ENCODE measurements at places on chromosomes 2 and 18.

DNA sequence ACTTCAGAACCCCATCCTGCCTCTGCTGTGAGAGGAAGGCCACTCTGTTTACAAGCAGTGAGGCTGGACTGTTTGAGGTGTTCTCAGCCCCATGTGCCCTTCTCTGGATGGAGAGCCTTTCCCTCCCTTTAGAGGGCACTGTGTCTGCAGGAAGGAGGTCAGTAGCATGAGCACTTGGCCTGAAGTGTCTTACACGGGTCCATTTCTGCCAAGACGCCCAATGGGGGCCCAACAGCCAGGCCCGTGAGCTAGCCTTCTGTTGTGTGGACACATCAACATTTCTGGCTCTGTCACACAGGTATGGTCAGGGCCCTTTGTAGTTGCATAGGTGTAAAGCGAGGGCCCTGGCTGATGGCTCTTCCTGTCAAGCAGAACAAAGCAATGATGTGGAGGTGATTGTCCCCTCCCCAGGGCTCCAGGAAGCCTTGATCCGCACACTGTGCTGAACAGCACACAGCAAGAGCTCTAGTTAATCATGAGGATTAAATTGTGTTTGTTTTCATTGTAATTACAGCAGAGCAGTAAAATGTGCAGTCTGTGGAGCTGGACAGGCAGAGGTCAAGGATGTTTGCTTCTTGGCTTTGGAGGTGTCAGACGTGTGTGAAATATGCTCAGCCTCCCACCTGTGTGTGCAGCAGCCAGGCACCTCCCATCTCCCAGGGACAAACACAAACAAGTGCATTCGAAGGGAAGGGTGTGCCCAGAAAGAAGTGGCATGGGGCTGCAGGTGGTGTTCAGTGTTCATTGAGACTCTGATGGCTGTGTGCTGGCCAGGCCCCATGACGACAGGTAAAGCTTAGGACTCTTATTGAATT lies 132.1 kb downstream of the SH3RF3 start:
- no peak for DNase-seq

DNA sequence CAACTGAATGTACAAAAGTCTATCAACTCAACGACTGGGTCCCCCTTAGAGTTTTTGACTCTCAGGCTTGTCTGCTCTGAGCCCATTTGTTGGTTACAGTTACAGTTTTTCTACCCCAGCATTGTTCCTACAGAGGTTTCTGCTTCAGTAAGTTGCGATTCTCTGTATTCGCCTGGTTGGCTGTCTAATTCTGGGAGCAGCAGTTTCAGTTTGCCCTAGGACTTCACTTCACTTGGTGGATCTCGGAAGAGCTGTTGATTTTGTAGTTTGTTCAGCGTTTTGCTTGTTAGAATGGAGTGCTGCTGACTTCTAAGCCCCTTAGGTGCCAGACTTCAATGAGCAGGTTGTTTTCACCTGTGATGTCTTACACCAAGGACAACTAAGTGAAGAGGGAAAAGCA lies 296.5 kb upstream of the EPAS1 start:
- no peak for DNase-seq

DNA sequence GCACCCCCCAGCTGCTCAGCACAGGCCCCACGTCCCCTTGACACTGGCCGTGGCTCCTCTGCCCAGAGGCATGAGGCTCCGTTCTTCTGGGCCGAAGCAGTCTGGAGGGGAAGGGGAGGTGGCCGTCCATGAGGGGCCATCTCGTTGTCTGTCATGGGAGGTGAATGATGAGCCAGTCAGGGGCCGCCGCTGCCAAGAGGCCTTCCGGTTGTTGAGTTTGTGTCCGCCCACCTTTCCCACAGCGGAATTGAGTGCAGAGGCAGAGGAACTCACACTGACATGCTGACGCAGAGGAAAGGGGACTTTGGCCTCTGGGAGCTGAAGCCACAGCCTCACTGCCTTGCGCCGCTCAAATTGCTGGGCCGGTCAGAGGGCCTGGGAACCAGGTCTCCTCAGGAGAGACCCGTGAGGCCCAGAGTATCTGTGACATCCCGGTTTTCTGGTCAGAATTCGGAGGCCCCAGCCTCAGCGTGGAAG lies 268.4 kb downstream of the ATAD2B start:
- no peak for DNase-seq

DNA sequence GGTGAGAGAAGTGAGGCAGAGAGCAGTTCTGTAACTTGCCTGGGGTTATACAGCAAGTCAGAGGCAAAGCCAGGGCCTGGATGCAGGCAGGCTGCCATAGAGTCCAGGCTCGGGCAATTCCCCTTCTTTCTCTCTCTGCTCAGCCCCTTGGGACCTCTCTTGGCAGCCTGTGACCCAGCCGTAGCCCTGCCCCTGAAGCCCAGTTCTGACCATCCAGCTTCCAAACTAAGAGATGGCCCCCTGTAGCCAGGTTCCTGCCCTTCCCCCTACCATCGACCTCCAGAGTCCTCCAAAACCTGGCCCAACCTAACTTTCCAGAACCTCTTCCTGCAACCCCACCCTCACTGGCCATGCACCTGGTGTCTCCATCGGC lies 201.2 kb downstream of the CTIF start:
- DNase-seq = no peak

DNA sequence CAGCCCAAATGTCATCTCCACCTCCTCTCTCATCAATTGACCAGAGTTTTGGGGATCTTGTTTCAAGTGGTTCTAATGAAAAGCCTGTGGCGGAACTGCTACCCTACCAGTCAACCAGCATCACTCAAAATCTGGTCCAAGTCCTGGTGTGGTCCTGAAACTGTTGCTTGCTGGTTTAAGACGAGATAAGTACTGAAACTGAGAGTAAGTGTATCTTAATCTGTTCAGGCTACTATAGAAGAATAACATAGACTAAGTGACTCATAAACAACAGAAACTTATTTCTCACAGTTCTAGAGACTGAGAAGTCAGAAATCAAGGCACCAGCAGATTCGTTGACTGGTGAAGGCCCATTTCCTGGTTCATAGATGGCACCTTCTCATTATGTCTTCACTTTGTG lies 879 bp upstream of the GALNT5 start:
- DNase-seq = no peak

GRCh38 chr2:30583204-30583749 lies 136.2 kb downstream of the LCLAT1 start:
- no peak for DNase-seq

DNA sequence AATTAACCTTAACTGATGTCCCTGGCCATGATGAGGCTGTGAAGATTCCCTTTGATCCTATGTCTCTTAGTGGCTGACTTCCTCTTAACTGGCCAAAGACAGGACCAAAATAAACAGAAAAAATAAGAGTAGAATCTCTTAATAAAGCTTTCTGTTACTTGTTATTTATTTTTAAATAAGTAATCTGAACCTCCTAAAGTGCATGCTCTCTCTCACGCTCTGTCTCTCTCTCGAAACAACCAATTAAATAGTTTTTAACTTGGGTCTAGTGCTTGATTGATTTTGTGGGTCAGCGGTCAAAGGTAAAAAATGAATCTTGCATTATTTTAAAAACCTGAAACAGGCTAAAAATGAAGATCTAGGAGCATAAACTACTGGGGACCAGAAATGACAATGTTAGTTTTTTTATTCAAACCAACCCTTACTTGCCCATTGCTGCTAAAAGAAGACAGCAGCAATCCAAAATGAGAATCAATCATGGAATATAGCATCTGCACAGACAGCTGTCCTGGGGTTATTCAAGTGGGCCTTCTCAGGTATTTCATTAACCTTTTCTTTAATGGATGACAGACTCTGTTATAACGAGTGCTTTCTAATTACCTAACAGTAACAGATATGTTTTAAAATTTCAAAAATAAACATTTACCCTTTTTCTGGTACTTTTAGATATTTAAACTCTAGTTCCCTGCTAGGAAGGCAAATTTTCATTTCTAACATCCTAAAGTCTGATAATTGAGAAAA lies 11.2 kb downstream of the GAREM1 start:
- no peak for DNase-seq

GRCh38 chr2:235539773-235540172 lies 45.9 kb downstream of the AGAP1 start:
- DNase-seq = no peak

DNA sequence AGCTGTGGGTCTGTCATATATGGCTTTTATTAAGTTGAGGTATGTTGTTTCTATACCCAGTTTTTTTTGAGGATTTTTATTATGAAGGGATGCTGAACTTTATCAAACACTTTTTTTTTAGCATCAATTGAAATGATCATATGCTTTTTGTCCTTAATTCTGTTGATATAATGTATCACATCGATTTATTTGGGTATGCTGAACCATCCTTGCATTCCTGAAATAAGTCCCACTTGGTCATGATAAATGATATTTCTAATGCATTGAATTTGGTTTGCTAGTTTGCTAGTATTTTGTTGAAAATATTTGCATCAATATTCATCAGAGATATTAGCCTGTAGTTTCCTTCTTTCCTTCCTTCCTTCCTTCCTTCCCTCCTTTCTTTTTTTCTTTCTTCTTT lies 22.5 kb upstream of the CWC22 start:
- no peak for DNase-seq

GRCh38 chr2:118371515-118371914 lies 283.2 kb downstream of the INSIG2 start:
- DNase-seq = no peak

- DNase-seq = no peak
Observed at GRCh38 chr2:70630761-70631160, 77.1 kb upstream of the TGFA start.

GRCh38 chr18:36326771-36327170 lies 29.3 kb downstream of the FHOD3 start:
- DNase-seq = no peak

- no peak for DNase-seq
Observed at GRCh38 chr2:164438490-164439205, 182.6 kb downstream of the GRB14 start.

- DNase-seq = no peak
Observed at GRCh38 chr2:18993756-18994338, 364.6 kb downstream of the OSR1 start.

DNA sequence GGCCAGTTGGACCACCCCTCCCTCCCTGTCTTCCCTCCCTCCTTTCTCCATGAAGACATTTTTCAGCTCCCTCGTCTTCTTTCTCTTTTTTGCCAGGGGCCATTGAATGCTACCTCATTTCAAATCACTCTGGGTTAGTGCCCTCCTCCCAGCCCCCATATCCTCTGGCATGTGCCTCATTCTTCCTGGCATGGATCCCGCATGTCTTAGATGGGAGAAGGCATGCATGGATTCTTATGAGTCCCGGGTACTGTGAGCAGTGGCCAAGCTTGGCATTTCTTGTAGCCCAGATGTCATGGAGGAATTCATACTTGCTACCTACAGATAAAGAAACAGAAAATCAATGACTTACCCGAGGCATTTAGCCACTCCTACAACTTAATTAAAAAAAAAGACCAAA lies 9.0 kb upstream of the HAAO start:
- no peak for DNase-seq

DNA sequence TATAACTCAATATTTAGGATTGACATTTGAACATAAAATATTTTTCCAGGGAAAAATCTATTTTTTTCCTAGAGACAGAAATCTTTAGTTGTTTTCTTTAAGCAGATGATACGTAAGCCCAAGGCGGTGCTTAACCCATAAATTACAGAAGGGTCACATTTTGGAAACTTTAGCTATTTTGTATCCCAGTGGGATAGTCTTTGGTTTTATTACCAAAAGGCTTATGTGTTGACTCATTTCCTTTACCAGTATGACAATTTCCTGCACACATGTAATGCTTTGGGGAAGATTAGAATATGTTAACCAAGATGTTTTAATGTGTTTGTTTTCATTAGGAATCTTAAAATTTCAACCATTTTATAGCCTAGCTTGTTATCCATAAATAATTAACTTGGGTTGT lies 24.8 kb downstream of the DYNC1I2 start:
- no peak for DNase-seq

GRCh38 chr2:208311321-208311720 lies 45.3 kb downstream of the PIKFYVE start:
- no peak for DNase-seq

DNA sequence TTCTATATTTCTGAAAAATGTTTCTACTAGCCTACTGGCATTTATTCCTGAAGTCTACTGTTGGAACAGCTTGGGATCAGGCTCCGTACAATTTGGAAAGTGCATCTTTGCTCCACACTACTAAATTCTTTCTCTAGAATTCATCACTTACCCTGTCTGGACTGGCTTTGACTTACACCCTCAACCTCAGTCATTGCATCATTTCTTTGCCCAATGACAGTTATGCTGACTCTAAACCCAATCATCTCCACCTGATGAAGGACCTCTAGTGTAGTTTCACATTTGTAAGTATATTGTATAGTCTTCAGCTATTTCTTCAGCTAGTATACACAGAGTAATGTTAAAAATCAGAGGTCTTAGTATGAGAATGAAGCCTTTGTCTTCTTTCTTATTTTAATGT lies 359.6 kb upstream of the MC4R start:
- DNase-seq = no peak

- no peak for DNase-seq
Observed at GRCh38 chr2:129893244-129893643, 86.2 kb upstream of the RAB6C start.

DNA sequence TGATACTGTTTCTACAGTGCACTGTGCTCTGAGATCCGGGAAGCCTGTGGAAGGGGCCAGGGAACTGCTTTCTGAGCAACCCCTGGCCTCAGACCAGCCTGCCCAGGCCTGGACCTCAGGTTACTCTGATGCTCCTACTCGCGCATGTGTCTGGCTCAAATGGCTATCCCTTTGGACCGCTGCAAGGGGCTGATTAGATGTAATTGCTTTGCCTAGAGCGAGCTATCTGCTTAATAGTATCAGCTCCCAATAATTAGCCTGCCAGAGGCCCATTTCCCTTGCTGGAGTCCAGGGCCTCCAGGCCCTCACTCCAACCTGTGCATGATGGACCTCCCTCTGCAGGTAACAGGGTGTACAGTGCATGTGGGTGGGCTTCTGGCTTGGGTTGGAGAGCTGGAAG lies 7.2 kb upstream of the KCNK3 start:
- DNase-seq = no peak

- DNase-seq = no peak
Observed at GRCh38 chr18:12895626-12896025, 11.6 kb upstream of the PTPN2 start.

DNA sequence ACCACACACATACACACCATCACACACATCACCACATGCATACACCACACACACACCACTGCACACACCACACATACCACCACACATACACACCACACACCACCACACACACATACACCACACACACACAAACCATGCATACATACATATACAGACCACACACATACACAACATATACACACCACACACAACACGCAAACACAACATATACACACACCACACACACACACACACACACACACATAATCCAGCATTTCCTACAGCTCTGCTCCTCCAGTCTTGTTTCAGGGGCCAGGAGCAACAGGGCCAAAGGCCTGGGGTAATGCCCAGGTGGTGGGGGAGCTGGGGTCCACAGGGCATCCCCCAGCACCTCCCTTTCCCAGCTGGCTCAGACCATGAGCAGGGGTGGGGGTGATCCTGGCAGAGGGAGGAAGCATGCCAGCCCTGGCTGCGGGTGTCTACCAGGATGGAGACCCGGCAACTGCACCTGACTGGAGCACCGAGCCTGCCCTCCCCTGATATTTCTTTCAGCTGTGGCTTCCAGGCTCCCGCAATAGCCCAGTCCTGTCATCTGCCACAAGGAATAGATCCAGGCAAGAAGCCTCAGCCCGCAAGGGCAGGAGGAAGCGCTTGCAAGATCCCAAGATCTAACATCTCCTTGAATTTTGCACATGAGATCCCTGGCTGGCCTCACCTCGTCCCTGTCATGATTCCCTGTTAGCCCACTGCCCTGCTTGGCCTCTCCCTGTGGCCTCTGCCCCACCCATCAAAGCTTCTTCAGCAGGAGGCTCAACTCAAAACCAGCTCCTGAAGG lies 196.9 kb downstream of the TNS1 start:
- DNase-seq = no peak

Measured in activated CD4-positive, alpha-beta T cell treated with anti-CD3 and anti-CD28 coated beads for 4 hours (primary cell).